ENCODE measurements at places on chromosomes 13 and 19.

GRCh38 chr19:34429553-34429952, 1.4 kb downstream of the UBA2 start:
- no peak for DNase-seq

GRCh38 chr13:71629167-71629566, 237.8 kb downstream of the DACH1 start:
- DNase-seq = no peak

DNA sequence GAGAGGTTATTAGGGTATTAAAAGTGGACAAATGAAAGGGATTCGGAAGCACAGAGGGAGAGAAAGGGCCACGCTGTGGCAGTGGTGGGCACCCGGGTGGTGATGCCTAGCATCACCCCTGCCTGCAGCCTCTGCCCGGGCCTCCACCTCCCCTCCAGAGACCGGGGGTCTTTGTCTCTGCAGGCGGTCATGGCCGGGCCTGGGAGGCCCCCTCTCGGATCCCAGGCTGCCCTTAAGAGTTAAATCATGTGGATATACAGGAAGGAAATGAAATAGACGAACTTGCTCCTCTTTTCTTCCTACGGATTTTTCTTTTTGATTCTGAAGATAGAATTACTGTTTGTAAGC, 319.6 kb downstream of the ZNF536 start:
- no peak for DNase-seq

DNA sequence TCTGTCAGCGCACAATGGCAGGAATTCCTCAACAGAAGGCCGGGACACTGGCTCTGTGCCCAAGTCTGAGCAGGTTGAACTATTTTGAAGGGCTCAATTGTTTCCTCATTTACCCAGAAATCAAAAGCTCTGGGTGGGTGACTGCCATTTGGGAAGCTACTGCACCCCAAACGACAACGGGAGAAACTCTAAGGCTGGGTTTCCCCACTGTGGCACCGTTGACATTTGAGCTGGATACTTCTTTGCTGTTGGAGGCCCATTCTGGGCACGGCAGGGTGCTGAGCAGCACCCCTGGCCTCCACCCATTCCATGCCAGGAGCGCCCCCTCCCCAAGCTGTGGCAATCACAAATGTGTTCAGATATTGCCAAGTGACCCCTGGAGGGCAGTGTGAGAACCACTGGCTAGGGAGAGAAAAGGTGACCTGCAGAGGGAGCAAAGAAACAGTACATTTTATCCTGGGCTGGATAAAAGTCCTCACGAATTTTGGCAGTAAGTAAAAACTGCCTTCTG, 62.5 kb downstream of the RFX2 start:
- DNase-seq = peak; percentile 28

- DNase-seq = no peak
Measured at GRCh38 chr19:39327363-39328045, 6.8 kb upstream of the LRFN1 start.

DNA sequence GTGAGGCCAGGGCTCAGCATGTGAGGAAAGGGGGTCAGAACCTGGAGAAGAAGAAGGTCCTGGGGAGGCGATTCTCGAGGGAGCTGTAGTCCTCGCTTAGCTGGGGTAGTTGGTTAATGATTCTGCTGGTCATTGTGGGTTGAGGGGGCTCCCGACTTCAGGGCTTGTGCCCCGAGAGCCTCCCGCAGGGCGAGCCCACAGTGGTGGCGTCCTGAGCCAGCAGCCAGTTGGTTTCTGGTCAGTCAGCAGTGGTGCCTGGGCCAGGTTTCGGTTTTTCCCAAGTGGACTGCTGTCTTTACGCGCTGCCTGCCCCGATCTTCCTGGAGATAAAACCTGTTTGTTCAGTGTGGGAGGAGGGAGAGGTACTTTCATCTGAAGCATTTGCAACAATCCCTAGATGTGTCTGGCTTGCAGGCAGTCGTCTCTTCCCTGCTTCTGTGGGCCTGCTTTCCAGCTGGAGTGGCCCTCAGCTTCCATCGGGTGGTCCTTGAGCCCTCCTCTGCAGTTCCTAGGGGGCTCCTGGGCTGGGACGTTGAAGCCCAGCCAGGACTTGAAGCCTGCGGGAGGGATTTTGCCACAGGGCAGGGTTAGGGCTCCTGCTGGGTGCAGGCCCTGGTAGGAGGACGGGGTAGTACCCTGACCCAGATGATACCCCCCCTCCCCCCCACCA, 3.2 kb downstream of the PTBP1 start:
- no peak for DNase-seq

DNA sequence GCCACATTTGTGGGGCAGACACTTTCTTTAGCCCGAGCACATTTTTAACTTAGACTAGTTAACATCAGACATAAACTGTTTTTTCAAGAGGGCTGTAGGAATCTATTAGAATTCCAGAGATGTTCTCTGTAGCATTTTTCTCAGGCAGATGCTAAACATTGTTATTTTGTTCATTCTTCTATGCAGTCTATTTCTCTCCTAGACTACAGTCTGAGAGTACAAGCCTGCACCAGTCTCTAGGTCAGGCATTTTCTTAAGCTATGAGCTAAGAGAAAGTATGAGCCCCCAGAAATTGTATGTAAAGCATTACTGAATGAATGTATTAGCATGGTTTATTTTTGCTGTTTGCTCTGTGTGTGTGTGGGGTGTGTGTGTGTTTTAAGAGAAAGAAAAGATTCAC, 923 bp upstream of the C13orf42 start:
- no peak for DNase-seq

DNA sequence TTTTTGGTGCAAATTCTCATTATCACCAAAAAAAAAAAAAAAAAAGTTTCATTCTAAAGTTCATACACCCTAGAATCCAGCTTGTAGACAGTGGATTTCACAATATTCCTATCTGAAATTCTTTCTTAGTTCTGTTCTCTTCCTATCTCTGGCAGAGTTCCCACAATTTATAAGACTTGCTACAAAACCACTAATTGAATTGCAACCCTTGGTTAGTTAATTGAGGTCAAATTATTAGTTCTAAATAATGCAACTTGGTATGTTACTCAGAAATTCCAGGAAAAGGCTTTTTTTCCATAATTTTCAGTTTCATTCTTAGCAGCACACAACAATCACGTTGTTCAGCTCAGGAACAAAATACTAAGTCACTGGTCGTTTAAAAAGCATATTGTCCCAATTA, 58.5 kb downstream of the SPATA13 start:
- DNase-seq = no peak

DNA sequence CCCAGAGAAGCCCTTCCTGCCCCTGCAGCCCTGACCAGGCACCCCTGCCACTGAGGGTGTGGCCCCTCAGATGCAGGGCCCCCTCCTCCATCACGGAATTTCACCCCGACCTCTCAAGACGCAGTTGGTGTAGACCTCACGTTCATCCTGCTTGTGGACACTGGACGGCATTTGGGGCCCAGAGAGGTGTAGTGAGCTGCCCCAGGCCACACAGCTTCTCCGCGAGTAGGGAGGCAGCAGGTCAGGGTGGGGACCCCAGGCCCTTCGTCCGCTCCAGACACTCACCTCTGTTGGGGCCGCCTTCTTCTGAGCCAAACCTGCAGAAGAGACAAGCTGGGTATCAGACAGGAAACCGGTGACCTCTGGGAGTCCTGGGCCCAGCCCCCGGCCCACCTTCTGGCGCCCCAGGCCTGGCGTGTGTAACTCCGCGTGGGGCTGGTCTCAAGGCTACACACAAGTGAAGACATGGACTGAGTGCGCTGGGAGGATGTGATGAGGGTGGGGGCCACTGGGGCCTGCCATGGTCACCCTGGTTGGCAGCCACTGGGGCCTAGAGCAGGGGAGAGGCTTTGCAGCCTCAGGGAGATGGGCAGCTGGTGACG, 33.1 kb downstream of the PIP5K1C start:
- no peak for DNase-seq

GRCh38 chr19:23571175-23571574, 115.8 kb downstream of the ZNF675 start:
- no peak for DNase-seq

DNA sequence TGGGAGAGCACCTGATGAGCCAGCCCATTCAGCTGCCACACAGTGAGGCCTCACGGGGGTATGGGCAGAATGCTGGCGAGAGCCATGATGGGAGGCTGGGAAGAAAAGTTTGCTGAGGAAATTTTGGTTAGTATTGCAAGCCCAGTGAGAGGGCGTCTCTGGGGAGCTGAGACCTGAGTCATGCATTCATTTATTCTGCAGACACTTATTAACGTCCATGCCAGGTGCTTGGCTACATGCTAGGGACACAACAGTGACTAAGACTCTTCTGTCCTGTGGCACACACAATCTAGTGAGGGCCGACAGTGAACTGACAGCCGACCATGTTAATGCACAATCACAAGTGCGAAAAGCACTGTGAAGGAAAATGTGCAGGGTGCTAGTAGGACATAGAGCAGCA, 27.2 kb downstream of the WDR62 start:
- no peak for DNase-seq

DNA sequence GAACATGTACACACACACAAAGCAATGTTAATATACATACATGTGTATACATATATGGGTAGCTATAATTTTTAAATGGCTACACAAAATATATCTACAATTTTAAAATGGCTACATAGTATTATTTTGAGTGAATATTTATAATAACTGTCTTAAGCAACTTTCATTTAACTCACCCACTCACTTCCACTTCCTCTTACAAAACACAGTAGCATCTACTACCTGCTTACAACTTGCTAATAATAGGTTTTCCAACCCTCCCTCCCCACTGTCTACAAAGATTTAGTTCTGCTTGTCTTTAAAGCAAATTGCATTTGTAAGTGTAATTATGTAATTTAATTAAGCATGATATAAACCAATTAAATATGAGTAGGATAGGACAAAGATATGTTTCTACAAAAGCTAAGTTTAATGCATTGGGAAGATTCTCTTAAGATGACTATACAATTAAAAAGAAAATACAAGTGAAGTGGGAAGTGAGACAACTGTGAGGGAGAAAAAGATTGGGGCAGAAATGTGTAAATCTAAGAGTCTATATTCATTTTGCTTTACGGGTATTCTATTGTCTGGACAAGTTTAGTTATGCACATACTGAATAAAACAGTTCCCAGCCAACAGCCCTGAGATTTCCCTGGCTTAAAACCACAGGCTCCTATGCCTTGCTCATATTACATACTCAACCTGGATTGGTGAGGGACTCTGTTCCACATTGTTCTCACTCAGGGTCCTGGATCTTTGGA, 583.1 kb downstream of the EFNB2 start:
- DNase-seq = no peak

- DNase-seq = no peak
Measured at GRCh38 chr13:102679449-102680132, 15.3 kb downstream of the METTL21C start.

DNA sequence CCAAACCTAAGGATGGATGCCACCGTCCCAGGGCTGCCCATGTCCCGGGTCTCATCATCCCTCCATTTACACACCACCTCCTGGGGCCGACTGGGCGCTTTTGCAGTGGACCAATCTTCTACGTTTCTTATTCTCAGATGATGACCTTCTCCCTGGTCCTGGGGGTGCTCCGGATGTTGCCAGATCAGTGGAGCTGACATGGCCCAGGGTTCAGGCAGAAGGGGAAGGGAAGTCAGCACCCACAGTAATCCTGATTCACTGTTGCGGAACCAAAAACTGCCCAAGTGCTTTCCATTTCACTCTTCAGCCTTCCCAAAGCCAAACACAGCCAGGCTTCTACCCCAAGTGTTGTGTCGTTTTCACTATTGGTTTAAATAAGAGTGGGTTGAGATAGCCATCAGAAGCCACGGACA, 29.8 kb downstream of the RAB20 start:
- no peak for DNase-seq

GRCh38 chr19:49817964-49818648, at the start of gene MED25:
Gene MED25, plus strand, starts transcription at chr19:49818289. Its CDS starts 53 bp downstream, at chr19:49818342.
- peak; percentile 60 for DNase-seq

DNA sequence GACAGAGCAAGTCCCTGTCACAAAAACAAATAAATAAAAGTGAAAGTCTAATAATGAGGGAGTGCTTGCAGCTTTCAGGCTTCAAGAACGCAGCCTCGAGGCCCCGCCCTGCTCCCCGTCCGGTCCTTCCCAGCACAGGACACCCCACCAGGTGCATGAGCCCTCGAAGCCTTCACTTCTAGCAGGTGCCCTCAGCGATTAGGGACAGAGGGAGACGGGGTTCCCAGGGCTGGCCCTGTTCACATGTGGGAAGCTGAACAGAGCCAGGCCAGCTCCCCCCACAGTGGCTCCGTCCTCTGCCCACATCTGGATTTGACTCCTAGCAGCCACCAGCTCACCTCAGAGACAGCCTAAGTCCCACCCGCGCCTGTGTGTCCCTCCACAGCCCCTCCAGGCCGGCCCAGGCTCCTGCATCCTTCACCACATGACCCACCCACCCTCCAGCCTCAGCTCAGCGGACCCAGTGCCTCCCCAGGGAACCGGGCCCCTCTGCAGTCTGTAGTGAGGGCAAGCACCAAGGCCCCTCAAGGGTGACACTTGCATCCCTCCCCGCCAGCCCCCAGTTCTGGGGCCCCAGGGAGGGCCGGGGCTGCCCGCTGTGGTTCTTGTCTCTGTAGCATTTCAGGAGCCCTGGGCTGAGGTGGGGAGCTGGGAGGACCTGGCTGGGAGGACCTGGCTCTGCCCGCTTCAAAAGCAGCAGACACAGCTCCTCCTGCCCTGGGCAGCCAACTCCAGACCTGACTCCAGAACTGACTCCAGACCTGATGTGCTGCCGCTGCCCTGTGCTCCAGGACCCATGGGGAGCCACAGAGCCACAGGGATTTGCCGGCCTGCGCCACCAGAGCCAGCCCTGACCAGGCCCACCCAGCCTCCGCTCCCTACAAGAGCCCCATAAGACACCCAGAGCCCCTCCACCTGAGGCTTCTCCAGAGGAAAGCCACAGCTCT, 27.2 kb downstream of the GPX4 start:
- no peak for DNase-seq

DNA sequence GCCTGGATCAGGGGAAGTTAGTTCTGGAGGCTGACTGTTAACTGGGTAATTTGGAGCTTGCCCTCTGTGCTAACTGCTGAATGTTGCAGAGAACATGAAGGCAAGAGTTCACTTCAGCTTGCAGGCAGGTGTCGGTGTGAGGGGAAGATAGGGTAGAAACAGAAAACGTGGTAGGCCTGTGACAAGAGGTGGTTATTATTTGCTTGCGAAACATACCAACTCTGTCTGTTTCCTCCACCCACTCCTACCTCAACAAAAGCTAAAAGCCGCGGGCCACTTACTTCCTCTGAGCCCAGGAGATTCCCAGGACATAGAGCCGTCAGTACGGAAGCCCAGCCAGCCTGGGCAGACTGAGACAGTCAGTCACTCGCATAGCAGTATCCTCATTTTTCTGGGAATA, 119.2 kb upstream of the ABCC4 start:
- no peak for DNase-seq

DNA sequence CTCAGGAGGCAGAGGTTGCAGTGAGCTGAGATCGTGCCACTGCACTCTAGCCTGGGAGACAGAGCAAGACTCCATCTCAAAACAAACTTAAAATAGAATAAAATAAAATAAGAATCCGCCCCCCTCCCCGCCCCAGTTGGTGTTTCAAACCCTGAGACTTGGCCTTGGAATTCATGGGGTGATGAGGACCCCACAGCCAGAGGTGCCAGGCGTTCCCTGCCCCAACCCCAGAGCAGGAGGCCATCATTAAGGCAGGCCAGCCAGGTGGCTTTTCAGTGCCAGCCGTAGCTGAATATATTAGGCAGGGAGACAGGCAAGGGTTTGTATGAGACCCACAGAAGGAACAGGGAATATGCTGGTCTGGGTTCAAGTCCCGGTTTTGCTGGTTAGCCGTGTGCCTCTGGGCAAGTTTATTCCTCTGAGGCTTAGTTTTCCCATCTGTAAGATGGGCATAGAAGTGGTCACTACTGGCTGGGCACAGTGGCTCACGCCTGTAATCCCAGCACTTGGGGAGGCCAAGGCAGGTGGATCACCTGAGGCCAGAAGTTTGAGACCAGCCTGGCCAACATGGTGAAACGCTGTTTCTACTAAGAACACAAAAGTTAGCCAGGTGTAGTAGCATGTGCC, 12.3 kb downstream of the HPN start:
- no peak for DNase-seq

GRCh38 chr19:39995794-39996193, 1.1 kb upstream of the ZNF546 start:
- DNase-seq = no peak
